ENCODE measurements at places on chromosomes 5 and 9.

DNA sequence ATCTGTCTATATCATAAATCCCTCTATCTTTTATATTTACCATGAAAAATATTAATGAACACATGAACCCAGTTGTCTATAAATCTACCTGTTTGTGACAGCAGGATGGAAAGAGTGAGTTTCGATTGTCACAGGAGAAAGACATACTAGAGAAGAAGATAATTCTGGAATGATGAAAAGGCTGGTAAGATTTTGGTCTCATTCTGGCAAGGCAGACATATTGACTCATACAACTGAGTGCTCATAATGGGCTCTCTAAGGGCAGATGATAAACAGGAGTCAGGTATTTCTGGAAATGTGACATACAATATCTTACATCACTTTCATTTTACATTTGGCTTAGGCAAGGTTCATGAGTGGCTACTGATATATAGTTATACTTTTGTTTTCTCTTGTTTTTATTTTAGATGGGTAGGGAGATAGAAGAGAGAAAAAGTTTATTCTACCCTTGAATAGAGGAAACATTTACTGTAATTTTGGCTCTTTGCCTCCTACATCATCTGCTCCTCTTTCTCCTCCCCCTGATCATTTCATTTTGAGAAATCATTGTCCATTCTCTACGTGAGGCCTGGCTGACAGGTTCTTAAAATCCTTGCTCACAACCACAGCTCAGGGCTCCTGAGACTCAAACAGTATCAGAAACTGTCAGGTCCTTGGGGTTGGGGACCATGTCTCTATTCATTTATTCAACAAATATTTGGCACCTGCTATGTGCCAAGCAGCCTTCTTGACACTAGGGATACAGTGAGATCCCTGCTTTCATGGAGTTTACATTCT, 14.4 kb downstream of the ELOVL7 start:
- no peak for DNase-seq

- DNase-seq, result no peak
These were observed 75.2 kb upstream of the SSBP2 start for GRCh38 chr5:81826128-81826527.

DNA sequence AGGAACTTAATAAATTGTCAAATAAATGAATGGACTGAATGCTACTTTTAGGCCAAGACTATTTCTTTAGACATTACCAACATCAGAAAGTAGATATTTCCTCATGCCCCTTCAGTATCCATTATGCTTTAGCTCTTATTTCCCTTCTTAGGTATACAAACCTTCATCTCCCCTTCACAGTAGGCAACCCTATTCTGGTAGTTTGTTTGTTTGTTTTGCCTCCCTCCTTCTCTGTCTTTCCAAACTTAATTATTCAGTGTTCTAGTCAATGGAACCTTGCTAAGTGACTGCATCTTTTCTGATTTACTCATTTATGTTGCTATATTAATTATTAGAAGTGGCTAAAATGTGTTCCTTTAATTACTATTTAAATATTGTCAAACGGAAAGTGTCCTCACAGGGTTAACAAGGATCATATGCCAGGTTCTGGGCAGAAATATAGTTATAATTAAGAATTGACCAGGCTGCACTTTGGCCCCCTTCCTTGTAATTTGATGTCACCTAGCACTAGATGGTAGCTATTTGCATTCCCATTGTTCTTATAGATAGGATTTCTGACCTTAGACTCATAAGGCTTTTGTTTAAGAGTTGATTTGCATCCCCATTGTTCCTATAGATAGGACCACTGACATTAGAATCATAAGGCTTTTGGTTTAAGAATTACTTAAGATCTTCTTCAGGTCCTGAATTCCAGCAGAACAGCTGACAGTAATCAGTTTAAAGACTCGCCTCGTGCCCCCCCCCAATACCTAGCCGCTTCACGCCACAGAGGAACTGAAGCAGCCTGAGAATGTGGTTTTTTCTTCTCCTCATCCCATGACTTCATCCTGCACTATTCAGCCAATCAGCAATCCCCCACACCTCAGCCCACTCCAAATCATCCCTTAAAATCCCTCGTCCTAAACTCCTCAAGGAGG, 84.4 kb upstream of the NUDT12 start:
- no peak for DNase-seq

DNA sequence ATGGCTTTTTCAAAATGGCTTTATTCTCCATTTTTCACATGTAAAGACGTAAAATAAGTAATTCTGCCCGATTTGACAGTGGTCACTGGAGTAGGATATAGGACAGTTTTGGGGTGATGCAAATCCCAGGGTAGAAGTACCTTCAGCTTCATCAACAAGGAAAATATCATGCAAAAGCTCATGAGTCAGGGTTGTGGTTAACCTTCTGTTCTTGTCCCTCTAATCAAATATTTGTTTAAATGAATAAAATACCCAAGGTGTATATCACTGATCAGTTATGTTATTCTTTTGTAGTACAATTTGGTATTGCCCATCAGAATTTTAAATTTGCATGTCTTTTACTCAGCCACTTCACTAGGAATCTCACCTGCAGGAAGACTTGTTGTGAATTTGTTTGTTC, 40.0 kb downstream of the FBXL7 start:
- DNase-seq, result no peak

Data from activated naive CD4-positive, alpha-beta T cell treated with anti-CD3 and anti-CD28 coated beads, Interleukin-2, amount 50 U/mL, for 72 hours (primary cell).